ENCODE measurements at places on chromosomes 1 and 21.

DNA sequence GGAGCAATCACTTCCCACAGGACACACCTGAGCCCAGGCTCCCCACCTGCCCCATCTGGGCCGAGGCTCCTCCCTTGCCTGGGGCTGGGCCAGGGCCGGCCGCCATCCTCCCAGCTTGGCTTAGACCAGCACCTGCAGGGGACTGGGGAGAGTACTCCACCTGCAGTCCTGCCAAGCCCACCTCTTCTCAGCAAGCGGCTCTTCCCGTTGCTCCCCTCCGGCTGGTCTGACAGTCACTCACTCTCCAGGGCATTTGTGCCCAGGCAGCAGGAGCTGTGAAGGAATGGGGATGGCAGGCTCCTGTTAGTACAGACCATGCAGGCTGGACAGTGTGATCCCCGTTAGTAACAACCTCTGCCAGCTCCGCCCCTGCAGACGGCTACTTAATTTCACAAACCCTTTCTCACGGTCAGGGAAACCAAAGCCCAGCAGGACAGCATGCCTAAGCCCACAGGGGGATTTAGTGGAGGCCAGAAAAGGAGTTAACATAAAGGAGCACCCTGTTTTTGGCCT lies at the start of gene FYB2:
Gene FYB2 (minus strand): TSS at position 18 of the 513 bp plus-strand sequence. CDS start 114 bp downstream, outside the sequence.
- no peak for DNase-seq

DNA sequence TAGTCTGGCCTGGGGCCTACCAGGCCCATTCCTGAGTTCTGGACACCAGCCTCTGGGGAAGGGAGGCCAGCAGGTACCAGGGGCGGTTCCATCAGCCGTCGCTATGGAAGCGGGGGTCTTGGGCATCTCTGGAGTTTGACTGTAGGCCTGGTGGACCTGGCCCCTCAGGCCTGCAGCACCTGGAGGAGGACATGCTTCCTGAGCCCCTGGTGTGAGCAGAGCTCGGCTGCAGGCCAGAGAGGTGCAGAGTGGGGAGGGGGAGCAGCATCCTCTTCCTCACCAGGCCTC lies 7.8 kb downstream of the MYBPH start:
- no peak for DNase-seq

- DNase-seq = peak; percentile 66
Observed at GRCh38 chr1:31593770-31594632, 17.7 kb downstream of the TINAGL1 start.

- no peak for DNase-seq
Observed at GRCh38 chr1:187465441-187465840, 636.7 kb downstream of the PLA2G4A start.

DNA sequence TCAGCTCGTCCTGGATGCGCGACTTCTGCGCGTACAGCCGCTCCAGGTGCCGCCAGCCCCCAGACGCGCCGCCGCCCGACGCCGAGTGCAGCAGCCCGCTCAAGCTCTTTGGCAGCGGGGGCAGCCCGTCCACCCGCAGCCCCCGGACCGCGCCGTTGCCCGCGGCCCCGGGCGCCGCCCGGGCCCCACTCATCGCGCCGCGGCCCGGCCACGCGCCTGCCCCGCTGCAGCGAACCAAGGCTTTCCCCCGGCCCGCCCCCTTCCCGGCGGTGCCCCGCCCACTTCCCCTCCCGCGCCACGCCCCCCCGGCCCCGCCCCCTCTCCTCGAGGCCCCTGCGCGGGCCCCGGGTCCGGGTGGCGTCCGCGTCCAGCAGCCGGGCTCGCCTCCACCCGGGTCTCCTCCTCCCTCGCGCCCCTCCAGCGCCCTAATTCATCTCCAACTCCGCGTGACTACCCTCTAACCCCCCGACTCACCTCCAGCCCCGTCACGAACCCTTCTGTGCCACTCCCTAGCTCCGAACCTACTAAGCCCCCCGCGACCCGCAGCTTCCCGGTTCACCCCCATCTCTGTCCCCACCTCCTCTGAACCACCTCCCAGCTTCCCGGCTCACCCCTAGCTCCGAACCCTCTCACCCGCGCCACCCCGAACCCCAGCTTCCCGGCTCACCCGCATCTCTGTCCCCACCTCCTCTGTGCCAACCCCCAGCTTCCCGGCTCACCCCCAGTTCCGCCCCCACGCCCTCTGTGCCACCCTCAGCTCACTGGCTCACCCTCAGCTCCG lies at the start of gene FAM89A:
Gene FAM89A (minus strand): TSS at position 236 of the 781 bp plus-strand sequence. CDS start 43 bp downstream, at position 193.
- peak; percentile 66 for DNase-seq

DNA sequence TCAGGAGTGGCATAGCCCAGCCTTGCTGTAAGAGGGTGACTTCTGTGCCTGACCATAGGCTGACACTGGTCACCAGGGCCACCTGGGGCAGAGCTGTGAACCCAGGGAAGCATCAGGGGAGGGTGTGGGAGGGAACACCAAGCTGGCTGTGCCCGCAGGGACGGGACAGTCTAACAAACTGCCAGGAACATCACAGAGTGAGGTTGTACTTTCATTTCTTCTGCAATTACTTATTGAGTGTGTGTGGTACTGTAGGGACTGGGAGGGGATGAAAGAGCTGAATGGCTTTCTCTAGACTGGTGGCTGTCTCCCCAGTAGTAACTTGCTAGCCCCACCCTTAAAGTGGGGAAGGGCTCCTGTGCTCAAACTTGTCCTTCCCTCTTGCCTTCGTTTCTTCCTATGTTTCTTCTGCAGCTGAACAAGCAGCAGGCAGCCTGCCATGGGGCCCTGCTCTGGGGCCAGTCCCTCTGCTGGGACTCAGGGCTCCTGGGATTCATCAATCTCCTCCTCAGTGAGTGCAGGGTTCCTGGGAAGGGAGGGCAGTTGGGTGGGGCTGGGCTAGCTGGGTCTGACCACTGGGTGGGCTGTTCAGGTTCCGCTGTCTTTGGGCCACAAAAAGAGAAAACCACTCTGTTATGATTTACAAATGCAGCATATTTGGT lies 39.7 kb upstream of the ETV3 start:
- no peak for DNase-seq

DNA sequence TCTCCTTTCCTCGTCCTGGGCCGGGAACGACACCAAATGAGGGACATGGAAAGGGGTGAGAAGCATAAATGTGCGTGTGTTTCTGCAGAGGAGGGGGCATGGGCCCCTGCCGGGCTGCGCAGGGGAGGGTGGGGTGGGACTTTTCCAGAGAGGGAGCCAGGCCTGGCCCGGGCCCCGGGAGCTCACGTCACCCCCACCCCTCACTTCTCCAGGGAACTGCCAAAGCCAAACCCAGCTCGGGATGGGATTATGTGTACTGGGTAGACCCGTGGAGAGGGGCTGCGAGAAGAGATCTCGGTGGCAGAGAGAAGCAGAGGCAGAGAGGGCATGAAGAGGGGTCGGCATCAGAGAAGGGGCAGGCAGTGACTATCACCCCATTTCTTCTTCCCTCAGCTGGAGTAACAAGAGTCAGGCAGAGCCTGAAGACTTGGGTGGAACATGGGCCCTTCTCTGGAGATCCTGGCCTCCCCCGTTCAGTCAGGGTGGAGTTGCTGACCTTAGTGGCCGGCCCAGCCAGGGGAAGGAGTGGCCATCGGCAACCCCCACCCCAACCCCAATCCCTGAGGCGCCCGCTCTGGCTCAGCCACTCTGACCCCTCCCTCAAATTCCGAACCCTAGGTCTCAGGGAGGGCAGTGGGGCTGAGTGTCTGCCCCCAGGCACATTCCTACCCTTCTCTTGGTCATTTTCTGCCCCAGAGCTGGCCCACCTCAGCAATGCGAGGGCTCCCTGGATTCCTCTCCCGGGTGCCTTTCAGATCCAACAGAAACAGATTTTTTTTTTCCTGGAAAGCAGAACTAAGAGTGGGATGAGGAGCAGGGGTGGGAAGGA lies 1.2 kb downstream of the ADAMTSL4 start:
- DNase-seq = no peak

DNA sequence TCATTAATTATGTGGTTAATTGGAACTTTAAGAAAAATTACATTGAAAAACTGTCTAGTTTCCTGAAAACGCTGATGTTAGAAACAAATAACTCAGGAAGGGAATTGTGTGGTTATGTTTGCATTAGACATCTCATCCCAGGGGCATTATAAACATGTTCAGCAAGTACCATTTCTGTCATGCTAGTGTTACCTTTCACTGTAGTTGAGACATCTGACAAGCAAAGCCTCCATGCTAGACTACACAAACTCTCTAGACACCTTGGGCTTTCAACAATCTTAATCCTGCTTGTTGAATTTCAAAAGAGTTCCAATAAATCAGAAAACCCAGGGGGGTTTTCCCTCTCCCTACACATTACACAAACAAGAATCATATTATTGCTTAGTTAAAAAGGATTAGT lies 536.8 kb downstream of the KCNT2 start:
- no peak for DNase-seq

DNA sequence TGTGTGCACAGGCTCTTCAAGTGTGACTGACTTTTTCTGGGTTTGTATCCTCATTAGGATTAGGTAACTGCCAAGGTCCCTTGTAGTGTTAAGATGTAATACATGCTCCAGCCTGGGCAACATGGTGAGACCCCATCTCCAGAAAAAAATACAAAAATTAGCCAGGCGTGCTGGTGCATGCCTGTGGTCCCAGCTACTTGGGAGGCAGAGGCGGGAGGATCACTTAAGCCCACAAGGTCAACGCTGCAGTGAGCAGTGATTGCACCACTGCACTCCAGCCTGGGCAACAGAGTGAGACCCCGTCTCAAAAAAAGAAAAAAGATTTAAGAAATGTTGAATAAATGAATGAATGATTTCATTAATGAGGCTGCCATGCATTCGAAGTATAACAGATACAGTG lies 15.1 kb downstream of the ZBTB17 start:
- no peak for DNase-seq

- no peak for DNase-seq
Observed at GRCh38 chr1:170240409-170240808, 94.7 kb downstream of the NTMT2 start.

- DNase-seq = no peak
Observed at GRCh38 chr21:15671188-15671587, 58.6 kb upstream of the USP25 start.

DNA sequence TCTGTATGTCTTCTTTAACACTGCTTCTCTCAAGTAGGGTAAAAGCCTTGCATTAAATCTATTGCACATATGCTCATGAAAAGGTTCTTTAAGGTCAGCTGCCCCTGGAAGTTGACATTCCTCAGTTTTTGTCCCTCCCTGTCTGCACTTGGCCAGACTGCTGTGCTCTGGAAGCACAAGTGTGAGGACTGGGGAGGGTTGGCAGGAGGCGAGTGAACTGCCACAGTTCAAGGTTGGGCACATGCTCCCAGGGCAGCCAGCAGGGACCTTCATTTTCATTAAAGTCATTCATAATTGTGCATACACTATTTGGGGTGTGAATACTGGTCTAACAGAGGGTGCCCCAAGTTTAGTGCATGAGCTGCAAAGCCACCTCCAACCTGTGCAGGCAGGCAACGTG lies 10.9 kb upstream of the THEM5 start:
- DNase-seq = no peak

DNA sequence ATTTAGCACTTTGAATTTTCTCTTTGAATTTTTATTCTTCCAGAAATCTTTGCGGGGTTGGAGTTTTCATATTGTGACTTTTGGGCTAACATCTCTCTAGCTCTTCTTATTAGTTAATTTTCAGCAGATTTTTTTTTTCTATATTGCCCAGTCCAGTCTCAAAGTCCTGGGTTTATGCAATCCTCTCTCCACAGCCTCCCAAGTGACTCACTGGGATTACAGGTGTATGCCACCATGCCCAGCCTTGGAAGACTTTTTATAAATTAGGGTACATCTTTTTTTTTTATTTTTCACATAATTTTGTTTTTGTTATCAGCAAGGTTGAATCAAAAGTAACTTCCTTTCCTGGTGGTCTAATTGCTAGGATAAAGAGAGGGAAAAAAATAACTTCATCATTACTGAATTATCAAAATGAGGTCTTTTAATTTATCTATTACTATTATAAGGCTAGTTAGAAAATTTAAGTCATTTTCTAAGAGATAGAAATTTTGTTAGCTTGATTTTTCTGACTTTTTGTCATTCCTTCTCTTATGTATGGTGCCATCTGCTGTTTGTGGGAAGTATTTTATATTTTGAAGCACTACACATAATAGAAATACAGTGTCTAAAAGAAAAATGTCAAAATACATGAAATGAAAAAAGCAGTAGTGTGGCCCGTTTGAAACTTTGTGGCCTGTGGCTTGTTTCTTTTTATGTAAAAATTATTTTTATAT lies 273.4 kb upstream of the CACYBP start:
- no peak for DNase-seq

- no peak for DNase-seq
Observed at GRCh38 chr1:204520834-204521709, 4.9 kb downstream of the MDM4 start.

GRCh38 chr1:206556750-206557635 lies 49.7 kb downstream of the RASSF5 start:
- peak; percentile 78 for DNase-seq

- DNase-seq = no peak
Observed at GRCh38 chr1:155301342-155301841, at the start of gene PKLR. TSS of gene PKLR (minus strand) at chr1:155301438. CDS start at chr1:155301395, 43 bp downstream.

GRCh38 chr1:17060306-17060749 lies 6.5 kb upstream of the SDHB start:
- no peak for DNase-seq

GRCh38 chr1:34149501-34149900 lies 15.5 kb downstream of the CSMD2 start:
- no peak for DNase-seq

GRCh38 chr1:10649517-10650201 lies 146.8 kb downstream of the CASZ1 start:
- no peak for DNase-seq

GRCh38 chr1:18198260-18198659 lies 90.7 kb downstream of the IGSF21 start:
- no peak for DNase-seq

DNA sequence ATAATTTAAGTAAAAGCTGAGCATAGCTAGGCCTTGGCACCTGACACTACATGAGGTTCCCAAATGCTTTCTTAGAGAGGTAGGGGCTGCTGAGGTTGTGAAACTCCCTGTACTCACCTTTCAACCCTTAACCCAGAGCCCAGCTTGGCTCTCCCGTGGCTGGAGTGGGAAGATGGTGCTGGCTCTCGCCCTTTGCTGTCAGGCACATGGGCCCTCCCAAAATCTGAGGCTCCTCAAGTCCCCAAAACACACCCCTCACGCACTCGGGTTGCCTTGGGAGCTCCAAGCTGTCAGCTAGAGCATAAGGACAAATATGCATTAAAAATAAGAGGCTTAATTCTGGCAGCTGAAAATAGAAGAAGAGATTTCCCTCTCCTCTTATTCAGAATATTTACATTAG lies 46.7 kb upstream of the PLPPR4 start:
- DNase-seq = no peak

DNA sequence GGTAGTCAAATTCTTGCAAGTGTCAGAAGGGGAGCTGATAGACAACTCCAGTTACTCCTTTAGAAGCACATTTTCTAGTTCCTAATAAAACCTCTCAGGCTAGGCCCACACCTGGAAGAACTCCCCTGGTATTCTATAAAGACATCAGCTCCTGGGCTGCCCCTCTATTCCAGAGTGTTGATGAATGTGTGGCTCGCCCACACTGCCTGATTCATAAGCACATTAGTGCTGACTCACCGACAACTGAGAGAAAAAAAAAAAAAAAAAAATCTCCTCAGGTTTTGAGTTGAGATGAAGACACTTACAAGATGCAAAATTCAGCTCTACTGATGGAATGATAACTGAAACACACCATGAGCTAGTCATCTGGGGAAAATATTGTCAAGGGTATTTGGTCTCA lies 188.1 kb downstream of the TNR start:
- DNase-seq = peak; percentile 35

GRCh38 chr1:166888373-166889111 lies 12.5 kb upstream of the TADA1 start:
- no peak for DNase-seq

GRCh38 chr1:206023695-206024094 lies at the start of gene CTSE:
TSS of gene CTSE (minus strand) at chr1:206023895. CDS start at chr1:206023791, 104 bp downstream.
- DNase-seq = no peak
